ENCODE measurements at places on chromosomes 16 and 17.

- no peak for DNase-seq
These were observed 3.3 kb downstream of the CHP2 start for GRCh38 chr16:23757937-23758619.

DNA sequence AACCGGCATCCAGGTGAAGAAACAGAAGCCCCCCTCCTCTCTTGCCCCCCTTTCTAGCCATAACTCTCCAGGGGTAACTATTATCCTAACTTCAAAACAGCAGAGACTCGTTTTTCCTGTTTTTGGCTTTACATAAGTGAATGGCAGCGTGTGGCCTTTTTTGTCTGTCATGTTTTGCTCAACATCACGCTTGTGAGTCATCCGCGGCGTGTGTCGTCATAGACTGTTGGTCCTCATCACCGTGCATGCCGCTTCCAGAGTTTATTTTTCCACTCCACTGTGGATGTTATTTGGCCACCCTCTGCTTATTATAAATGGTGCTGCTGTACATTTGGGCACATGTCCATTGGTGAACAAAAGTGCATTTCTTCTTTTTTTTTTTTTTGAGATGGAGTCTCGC is 52.6 kb downstream of the ERN1 start:
- DNase-seq, result no peak

GRCh38 chr17:77456951-77457548 is 316.3 kb downstream of the SEC14L1 start:
- no peak for DNase-seq

GRCh38 chr17:35540589-35541404 is 3.3 kb upstream of the SLFN12L start:
- no peak for DNase-seq

GRCh38 chr16:77227745-77228144 is 28.5 kb downstream of the SYCE1L start:
- DNase-seq, result no peak

DNA sequence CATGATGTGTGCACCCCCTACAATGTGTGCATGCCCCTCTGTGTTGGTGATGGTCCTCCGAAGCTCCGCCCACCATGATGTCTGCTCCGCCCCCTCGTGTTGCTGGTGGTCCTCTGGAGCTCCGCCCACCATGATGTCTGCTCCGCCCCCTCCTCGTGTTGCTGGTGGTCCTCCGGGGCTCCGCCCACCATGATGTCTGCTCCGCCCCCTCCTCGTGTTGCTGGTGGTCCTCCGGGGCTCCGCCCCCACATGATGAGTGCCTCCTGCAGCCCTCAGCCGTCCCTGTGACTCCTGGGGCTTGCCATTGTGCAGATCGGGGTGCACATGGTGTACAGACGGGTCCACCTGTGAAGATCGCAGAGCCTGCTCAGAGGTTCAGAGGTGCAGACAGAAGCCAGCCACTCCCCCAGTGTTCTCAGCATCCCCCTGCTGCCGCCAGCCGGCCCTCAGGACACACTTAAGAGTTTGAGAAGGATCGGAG is 129.1 kb upstream of the CHMP6 start:
- no peak for DNase-seq

- no peak for DNase-seq
These were observed 65.1 kb upstream of the MED9 start for GRCh38 chr17:17411692-17412091.

DNA sequence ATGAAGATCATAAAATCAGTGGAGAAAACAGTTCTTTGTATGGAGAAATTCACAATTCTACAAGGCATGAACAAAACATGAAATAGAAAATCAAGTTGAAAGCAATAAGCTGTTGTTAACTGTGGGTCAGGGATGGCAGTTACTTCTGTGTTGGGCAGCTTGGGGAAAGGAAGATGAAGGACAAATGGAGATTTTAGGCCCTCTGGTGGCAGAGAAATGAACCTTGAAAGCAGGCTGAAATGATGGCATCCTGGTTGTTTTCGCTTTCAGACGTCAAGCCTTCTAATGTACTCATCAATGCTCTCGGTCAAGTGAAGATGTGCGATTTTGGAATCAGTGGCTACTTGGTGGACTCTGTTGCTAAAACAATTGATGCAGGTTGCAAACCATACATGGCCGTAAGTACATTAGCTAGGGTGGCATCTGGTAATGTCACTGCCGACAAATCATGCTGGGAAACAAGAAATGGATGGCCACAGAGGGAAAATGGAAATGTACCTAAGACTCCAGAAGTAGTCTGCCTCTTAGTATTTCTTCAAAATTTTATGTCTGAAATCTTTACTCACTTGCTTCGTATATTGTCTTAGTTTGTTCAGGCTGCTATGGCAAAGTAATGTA is 108.9 kb downstream of the MAP2K6 start:
- DNase-seq, result no peak

DNA sequence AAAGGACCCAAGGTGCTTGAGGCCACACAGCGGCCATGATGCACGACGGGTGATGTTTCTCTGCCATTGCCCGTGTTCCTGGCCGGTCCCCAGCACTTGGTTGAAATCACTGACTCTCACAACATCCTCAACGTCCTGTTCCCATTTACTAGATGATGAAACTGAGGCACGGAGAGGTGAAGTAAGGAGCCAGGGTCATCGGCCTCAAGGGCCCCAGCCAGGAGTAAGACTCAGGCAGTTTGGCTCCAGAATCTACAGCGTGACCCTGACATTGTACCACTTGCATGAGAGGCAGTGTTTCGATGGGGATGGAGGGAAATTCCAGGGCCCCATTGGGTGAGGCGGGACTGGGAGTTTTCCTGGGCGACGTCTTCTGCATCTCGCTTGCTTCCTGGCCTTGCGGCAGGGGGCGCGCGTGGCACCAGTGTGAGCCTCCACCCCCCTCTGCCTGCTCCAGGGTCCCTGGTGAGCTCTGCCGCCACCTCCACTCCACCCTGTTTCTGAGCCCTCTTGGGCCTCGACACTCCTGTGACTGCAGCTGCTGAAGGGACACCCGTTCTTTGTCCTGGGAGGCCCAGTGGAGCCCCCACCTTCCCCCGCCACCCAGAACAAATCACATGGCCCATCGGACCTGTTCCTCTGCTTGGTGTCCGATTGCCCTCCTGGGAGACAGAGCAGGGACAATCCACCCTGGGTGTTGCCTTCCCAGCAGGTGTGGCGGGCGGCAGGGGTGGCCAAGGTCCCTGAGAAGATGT is 133.0 kb upstream of the GSE1 start:
- DNase-seq, result no peak

DNA sequence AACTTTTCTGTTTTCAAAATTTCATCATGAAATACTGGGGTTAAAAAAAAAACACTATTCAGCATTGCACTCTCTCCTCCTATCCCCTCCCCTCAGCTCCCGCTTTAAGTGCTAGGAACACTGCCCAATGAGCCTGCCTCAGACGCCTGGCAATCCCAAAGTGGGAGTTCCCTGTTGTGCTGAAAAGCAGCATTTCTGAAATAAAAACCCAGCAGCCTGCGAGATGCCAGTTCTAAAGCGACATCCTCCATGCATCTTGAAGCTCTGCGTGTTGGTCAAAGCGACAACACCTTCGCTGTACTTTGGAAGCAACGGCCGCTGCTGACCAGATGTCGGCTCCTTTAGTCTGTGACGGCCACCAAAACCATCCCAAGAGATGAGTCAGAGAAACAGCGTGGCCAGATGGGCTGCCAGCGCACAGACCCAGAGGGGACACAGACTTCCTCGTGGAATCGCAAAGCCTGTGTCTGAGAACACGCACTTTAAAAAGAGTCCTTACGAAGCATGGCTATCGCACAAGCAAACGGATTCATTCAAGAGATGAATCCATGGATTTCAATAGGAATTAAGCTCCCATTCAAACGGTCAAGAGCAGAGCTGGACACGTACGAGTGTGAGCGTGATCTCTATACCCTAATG is 32.8 kb downstream of the FBXO31 start:
- DNase-seq, result no peak

DNA sequence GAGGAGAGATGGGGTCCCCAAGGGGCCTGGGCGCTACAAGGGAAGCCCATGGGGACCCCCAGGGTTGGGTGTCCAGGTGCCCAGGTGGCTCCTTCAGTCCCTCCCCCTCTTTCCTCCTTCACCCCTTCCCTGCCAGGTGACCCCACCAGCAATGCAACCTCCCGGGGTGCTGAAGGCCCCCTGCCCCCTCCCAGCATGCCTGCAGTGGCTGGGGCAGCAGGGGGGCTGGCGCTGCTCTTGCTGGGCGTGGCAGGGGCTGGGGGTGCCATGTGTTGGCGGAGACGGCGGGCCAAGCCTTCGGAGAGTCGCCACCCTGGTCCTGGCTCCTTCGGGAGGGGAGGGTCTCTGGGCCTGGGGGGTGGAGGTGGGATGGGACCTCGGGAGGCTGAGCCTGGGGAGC is 4.0 kb downstream of the EFNB3 start:
- DNase-seq, result no peak

GRCh38 chr17:52283872-52284271 is 125.4 kb upstream of the CA10 start:
- no peak for DNase-seq

DNA sequence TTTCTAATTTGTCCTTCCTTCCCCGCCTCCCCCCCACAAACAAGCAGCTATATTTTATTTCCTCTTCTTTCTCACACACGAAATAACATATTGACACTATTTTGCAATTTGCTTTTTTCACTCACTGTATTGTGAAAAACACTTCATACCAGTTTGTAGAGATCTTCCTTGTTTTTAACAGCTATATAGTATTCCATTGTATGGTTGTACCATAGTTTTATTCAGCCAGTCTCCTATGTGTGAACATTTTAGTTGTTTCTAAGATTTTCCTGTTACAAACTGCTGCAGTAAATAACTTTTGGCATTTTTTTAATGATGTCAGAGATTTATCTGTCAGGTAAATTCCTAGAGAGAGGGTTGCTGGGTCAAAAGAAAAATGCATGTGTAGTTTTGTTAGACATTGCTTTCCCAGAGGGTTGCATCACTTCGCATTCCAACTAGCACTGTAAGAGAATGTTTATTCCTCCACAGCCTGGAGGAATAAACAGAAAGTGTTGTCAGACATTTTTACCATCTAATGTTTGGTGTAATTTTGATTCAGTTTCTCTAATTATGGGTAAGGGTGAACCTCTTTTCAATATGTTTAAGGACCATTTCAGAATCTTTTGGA is 101.2 kb downstream of the MRTFB start:
- DNase-seq, result no peak

DNA sequence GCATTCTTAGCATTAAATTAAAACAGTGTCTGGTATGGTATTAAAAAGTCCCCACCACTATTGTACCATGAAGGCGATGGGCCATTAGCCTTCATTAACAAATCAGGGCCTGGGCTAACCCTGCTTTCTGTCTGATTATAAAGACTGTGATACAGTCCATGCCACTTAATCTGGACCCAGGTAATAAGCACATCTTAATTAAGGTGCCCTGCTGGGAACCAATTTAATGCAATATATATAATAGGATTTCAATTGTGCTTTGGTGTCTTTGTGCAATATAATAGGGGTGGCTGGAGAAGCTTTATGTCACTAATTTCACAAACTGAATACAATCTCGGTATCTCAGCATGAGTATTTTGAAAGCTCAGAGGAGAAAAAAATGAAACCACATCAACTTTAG is 64.4 kb upstream of the CDH8 start:
- DNase-seq, result no peak

DNA sequence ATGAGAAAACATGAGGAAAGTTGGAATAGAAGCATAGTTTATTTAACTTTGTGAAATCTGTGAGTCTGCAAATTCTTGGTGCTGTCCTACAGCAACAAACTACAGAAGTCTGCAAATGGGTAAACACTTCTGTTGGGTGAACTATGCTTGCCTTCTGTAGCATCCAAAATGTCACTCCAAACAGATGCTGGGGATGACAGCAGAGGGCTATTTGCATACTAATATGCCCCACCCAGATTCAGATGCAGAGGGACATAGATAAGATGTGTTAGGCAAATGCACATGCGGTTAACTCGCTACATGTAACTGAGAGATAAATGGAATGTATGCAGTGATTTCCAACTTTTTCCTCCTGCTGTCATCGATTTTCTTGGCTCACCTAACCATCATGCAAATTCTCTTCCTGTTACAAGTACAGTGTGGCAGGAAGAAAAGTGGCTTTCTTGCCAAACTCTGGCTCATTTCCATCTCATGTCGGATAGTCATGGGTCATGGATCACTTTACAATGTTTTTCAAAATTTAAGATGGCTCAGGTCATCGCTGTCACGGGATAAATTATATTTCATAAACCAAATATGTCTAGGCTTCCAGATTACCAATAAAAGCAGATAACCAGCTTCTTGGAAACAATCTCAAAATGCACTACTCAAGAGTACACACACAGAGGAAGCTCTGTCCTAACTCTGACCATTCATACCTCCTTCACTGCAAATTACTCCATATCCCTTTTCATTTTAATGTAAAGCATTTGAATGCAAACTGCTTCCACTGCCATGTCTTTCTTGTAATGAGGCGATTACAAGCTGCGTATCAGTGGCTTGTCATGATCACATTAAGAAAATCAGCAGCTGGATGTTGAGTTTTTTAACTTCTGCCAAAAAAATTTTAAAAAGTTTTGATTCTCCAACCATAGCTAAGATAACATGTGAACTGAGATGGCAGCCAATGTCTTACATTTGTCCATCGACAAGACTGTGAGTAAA is 47.7 kb downstream of the ADAMTS18 start:
- no peak for DNase-seq

GRCh38 chr17:36944553-36944952 is 4.2 kb upstream of the AATF start:
- no peak for DNase-seq

All from fibroblast of skin of left quadriceps (primary cell).